GM06990 (cell line): ENCODE measurements at places on chromosomes 5 and 9.

- DNase-seq: no peak
Measured at GRCh38 chr9:112408275-112408674, 28.4 kb downstream of the HSDL2 start.

DNA sequence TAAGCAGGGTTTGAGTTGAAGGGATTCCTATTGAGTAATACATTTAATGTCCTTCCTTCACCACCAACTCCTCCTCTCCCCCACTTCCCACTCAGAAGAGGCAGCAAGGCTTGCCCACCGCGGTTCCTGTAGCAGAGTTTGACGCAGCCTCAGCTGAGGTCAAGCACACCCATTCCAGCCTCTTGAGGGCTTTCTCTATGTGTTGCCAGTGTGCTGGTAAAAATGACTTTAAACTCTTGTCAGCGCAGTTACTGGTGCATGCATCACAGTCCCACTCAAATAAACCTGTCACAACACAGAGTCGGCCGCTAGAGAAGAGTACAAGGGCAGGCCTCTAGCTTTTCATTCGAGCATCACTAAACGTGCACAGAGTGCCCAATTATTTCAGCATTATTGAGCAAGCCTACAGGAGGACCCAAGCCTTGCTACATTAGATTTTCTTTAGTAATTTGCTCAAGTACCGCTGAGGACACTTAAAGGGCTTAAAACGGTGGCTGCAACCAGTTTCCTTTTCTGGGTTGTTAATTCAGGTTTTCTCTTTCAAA, 79.6 kb downstream of the TLE4 start:
- DNase-seq: no peak

- no peak for DNase-seq
Measured at GRCh38 chr9:70911791-70912190, 209.6 kb downstream of the TRPM3 start.

DNA sequence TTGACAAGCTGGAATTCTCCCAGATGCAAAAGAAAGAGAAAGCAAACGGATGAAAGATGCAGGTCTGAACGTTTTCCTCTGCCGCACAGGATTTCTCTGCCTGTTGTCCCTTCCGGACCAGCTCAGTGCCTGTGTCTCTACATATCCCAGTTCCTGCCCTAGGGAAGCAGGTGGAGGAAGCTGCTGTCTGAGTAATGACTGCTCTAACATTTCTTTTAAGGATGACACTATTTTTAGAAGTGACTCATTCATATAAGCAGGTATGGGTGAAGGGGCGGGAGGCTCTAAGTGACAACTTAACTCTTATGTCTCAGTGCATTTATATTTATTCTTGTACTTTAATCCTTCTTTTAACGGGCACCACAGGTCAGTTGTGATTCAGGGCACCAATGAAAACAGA, 128.8 kb downstream of the SLC24A2 start:
- DNase-seq: no peak

DNA sequence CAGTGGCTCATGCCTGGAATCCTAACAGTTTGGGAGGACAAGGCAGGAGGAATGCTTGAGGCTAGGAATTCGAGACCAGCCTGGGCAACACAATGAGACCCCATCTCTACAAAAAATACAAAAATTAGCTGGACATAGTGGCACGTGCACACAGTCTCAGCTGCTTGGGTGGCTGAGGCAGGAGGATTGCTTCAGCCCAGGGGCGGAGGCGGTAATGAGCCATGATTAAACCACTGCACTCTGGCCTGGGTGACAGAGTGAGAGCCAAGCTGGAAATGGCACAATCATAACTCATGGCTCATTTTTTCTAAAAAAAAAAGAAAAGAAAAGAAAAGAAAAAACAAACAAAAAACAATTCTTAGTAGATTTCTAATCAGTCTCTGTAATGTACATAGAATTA, 446.2 kb downstream of the ELAVL2 start:
- DNase-seq: no peak

- DNase-seq: no peak
Measured at GRCh38 chr5:119343766-119344165, 12.1 kb upstream of the TNFAIP8 start.

GRCh38 chr9:133759946-133760345, 21.8 kb upstream of the SARDH start:
- no peak for DNase-seq

DNA sequence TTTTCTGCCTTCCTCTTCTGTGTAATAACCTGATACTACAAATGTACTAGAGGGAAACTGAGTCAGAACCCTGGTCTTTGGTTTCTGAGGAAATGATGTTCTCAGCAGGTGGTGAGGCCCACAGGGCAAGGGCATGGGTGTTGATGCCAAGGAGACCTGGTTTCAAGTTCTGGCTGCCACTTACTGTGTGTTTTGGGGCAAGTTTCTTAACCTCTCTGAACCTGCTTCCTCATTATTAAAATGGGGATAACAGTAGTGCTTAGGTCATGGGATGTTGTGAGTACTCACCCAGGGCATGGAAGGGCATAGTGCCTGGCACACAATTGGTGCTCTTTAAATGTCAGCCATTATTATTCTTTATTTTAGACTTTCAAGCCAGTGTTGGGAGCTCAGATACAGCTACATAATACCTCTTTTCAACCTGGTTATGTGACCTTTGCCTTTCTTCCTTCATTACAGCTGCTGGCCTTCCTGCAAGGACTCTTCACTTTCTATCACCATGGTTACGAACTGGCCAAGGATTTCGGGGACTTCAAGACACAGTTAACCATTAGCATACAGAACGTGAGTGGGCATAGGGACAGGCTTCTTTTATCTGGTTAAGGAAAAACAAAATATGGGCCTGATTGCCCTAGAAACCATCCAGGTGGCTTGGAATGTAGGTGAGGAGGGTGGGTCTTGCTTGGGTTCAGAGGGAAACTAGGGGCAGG, 131.5 kb downstream of the ARHGAP26 start:
- DNase-seq: no peak

- peak; percentile 30 for DNase-seq
Measured at GRCh38 chr5:72268753-72269410, 51.2 kb downstream of the MRPS27 start.

- no peak for DNase-seq
Measured at GRCh38 chr5:22500556-22500955, 352.6 kb downstream of the CDH12 start.

GRCh38 chr9:114991861-114992260, 61.5 kb upstream of the TNFSF8 start:
- no peak for DNase-seq

DNA sequence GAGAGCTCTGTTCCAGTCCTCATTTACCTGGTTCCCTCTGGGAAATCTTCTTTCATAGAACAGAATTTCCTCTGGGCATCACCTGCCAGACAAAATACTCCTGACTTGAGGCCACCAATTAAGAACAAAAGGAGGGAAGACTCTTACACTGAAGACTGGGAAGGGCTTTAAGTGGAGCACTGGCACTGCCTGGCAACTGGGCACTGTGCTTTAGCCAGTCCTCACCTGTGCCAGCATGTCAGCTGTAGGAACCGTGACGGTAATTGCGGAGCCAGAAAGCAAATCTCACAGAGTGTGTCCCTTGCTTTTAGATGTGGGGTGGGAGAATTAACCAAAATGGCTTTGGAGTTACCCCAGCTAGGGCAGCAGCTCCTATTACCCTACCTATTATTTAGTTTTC, 40.6 kb downstream of the FAM219A start:
- DNase-seq: no peak

GRCh38 chr9:30575691-30576090, 1808.8 kb upstream of the ACO1 start:
- DNase-seq: peak; percentile 1

GRCh38 chr5:139976703-139977102, 66.4 kb downstream of the NRG2 start:
- no peak for DNase-seq

- no peak for DNase-seq
Measured at GRCh38 chr9:88766778-88767503, 224.3 kb upstream of the S1PR3 start.

- no peak for DNase-seq
Measured at GRCh38 chr5:72784129-72784528, 32.3 kb upstream of the TNPO1 start.

DNA sequence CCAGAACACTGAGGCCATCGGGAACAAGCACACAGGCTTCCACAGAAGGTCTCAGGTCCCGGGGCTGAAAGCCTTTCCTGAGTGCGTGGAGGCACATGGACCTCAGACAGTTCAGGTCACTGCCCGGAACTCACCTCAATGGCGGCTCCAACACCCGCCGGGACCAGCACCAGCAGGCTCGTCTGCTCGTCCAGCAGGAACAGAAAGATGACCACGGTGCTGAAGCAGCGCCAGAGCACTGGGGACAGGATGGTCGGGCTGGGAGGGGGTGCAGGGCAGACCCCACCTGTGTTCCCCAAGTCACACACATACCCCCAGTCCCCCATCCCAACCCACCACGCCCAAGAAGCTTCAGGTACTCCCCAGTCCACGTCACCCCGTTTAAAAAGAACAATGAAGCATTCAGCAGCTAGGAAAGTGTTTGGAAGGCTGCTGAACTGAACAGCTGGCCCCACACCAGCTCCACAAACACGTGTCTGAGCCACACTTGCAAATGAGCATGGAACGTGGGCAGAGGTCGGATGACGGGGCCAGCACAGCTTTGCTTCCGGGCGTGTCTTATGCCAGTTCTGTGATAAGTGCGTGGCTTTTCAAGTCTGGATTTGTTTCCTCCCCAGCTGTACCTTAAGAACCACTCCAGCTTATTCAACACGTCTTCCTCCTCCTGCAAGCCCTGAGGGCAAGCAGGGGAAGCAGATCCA, 14.6 kb downstream of the CLPTM1L start:
- no peak for DNase-seq

DNA sequence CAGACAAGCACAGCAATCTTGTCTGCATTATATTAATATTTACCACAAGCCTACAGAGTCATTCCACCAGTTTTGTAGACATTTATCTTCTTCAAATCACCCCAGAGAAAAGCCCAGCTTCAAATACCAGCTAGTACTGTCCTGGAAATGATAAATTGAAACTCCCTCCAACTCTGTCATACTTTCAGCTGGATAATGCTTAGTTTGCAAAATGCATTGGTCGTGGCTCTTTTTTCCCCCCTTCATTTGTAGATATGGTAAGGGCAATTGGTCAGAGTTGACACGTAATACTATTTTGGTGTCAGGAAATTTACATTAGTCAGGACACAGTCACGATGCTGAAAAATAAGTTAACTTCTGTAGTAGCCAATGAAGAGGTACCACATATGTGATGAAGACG, 21.2 kb downstream of the HMHB1 start:
- DNase-seq: no peak

GRCh38 chr5:34062419-34062818, 19.4 kb upstream of the C1QTNF3 start:
- no peak for DNase-seq

DNA sequence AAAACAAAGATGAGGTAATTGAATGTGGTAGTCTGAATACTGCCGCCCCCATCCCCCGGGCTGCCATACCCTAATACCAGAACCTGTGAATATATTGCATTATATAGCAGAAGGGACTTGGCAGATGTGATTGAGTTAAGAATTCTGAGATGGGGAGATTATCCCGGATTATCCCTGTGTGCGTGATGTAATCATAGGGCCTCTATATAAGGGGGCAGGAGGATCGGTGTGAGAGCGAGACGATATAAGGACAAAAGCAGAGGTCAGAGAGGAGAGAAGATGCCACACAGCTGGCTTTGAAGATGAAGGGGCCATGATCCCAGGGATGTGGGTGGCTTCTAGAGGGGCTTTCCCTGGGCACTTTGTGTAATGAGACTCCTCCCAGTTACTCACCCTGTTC, 101.7 kb upstream of the TLE1 start:
- DNase-seq: no peak

DNA sequence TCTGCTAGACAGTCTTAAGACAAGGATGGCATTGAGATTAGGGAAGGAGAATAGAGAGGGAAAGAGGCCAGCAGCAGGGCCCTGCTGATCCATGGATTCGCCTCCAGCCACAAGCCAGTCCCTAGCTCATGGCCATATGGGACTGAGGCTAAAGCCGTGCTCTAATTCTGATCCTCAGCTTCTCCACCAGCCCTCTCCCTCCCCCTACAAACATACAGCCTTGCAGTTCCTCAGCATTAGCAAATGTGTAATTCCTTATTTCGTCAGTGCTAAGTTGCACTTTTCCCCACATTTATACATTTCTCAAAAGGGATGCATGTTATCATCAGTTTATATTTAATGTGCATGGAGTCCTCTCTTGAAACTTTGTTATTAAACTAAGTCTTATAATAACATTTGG, 34.8 kb downstream of the ZNF462 start:
- no peak for DNase-seq

- no peak for DNase-seq
Measured at GRCh38 chr9:110199643-110200042, 8.3 kb downstream of the C9orf152 start.

- DNase-seq: no peak
Measured at GRCh38 chr9:32292611-32293010, 91.8 kb upstream of the ACO1 start.

GRCh38 chr5:169006842-169007790, 293.8 kb downstream of the SLIT3 start:
- no peak for DNase-seq

- no peak for DNase-seq
Measured at GRCh38 chr9:87390361-87390760, 107.3 kb upstream of the DAPK1 start.

DNA sequence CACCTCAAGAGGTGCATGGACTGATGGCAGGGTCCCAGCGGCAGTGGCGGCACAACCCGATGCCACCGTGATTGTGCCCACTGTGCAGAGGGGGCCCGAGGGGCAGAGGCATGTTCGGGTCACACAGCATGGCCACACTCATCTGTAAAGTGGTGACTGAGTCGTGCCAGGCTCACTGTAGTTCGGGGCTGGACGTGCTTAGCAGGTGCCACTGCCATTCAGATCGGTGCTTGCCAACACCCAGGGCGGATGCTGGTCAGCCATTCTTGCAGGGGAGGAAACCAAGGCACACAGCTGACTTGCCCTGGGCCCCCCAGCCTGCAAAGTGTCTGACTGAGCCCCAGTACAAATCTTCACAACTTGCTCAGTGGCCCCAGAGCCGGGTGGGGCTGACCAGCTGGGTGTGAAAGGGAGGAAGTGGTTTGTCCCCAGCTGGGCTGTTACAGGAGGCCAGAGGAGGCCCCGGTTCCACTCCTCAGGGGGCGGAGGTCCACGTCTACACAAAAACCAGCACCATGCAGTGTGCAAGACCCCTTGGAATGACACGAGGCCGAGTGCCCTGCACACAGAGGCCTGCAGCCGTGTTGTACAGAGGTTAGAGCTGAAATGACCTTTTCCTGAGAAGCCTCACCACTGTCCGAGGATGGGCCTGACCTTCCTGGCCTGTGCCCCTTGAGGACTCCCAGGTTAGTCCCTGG, 17.9 kb downstream of the FGD3 start:
- DNase-seq: peak; percentile 43

GRCh38 chr9:4815381-4815956, 22.7 kb downstream of the RCL1 start:
- peak; percentile 25 for DNase-seq

- no peak for DNase-seq
Measured at GRCh38 chr5:79135790-79136553, 24.4 kb downstream of the BHMT start.

DNA sequence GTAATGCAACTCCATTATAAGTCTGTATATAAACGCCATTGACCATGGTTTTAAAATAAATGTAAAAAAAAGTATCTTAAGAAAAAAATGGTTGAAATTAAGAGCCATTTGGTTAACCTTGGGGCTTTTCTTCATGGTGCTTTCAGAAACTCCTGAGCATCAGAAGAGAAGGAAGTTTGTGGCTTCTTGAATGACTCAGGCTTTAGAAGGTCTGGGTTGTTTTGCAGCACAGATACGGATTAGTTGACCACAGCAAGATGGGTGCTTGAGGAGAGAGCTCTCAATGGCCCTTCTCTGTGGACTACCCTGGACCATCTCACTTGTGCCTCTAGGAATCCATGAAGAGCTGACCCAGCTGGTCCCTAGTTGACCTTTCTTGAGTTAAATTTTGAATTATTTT, 189.5 kb downstream of the TMEM38B start:
- peak; percentile 20 for DNase-seq
